ENCODE measurements at places on chromosomes 5 and 9. TPM values are rescaled to one million over a fixed set of nuclear protein-coding genes. Genes with fewer than 3 reads are reported as not detected.

Gene C1QTNF2
- total RNA-seq = 0.17 TPM

Gene BAAT
- total RNA-seq = not detected

Gene GRXCR2
- not detected for total RNA-seq

Gene ATOX1
- total RNA-seq = 92.9 TPM

DNA sequence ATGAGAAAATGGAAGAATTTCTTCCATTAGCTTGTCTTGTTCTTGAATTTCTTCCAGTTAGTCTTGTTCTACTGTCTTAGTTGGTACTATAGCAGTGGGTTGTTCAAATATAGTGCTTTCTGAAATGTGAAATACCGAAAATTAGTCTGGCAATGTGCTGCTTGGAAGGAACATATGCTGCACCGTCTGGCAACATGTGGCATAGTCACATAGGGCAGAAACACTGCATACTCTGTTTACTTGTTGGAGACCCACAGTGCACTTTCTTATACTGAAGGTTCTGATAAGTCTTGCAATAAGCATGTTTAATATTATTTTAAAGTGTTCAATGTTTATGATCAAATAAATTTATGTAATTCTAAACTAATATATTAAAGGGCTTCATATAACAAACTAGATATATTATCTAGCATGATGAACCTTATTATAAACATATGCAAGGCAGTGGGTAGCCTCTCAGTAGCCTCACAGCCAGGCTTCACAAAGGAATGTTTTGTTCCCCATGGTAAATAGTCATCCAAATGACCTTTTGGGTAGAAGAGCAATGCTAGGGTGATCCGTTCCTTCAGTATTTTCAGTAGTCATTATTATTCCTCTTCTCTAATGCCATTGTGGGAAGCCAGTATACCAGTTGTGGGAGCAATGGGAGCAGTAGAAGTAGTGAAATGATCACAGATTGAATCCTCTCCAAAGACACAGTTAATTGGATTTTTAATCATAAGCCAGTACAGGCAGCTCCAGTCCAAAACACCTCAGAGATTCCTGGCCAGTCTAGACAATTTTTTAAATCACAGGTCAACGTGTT lies 1106.7 kb downstream of the DTWD2 start:
- H3K27me3 ChIP-seq = no peaks in the 10 kb centered on the region
- H3K4me1 ChIP-seq = no peaks in the 10 kb centered on the region
- H3K36me3 ChIP-seq = no peaks in the 10 kb centered on the region
- H3K4me3 ChIP-seq = no peak overlapping the region
- no peak for DNase-seq

GRCh38 chr5:16931334-16932110 lies 4.6 kb downstream of the MYO10 start:
- peak; percentile 71 for DNase-seq
- H3K4me1 ChIP-seq = peaks cover 55% of the 10 kb centered on the region
- peaks cover 8% of the 10 kb centered on the region for H3K27me3 ChIP-seq
- no peaks in the 10 kb centered on the region for H3K36me3 ChIP-seq
- H3K27ac ChIP-seq = no peak overlapping the region

DNA sequence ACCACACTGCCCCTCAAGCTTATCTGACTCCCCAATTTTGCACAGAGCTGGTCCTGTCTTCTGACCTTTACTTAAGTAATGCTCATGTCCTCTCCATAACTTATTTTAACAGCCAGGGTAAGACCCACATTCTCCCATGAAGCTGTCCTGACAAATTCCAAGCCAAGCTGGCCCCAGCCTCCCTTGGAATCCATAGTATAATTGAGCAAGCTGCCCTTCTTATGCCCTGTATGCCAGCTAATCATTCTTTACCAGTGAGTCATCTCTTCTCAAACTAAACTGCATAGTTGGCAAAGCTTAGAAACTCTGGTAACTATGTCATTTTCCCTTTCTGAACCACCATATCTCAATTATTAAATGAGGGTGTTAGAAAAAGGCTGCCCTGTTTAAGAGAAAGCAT lies 92.4 kb downstream of the NFIB start:
- H3K27me3 ChIP-seq = no peaks in the 10 kb centered on the region
- no peaks in the 10 kb centered on the region for H3K36me3 ChIP-seq
- H3K4me3 ChIP-seq = no peak overlapping the region
- no peaks in the 10 kb centered on the region for H3K4me1 ChIP-seq

- H3K4me3 ChIP-seq = no peak overlapping the region
- H3K4me1 ChIP-seq = no peaks in the 10 kb centered on the region
- no peak for DNase-seq
- H3K27me3 ChIP-seq = no peaks in the 10 kb centered on the region
Measured at GRCh38 chr9:18668944-18669343, 195.0 kb downstream of the ADAMTSL1 start.

- no peaks in the 10 kb centered on the region for H3K4me1 ChIP-seq
- no peaks in the 10 kb centered on the region for H3K27me3 ChIP-seq
- no peak for DNase-seq
- H3K36me3 ChIP-seq = no peaks in the 10 kb centered on the region
- no peak overlapping the region for H3K27ac ChIP-seq
Measured at GRCh38 chr5:78899922-78900362, 85.2 kb downstream of the ARSB start.

- no peak for DNase-seq
- H3K27ac ChIP-seq = no peak overlapping the region
- no peaks in the 10 kb centered on the region for H3K4me1 ChIP-seq
- peaks cover 8% of the 10 kb centered on the region for H3K36me3 ChIP-seq
Measured at GRCh38 chr5:108788142-108788541, 40.4 kb downstream of the FER start.
